ENCODE measurements at places on chromosomes 3 and 15. TPM values are rescaled to one million over a fixed set of nuclear protein-coding genes. Genes with fewer than 3 reads are reported as not detected.
A peak's percentile ranks its signal among the peaks of the same experiment; 100 is the strongest.

DNA sequence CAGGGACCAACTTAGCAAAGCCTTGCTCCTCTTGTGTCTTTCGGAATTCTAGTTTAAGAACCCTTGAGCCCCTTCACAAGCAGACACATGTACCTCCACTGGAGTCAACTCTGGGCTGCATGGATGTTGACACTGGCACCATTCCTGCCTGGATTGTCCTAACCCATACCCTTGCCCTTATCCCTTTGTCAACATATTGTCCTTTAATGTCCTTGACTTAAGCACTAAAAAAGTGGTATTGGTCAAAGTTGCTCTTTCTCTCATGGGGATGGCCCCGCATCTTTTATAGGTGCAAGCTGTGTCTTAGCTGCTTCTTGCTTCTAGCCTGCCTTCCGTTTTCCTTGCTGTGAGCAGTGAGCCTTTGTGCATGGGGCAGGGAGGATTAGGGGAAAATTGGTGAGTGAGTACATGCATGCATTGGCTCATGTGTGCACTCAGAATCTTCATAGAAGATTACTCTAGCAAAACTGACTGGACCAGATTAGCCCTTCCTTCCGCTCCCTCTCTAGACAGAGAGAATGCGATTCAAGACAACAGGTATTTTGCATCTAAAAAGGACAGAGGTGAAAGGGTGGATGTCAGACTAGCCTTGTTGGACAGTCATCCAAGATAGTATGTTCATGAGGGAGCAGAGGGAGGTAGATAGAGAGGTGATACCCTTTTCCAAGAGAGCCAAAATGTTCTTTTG, 42.4 kb downstream of the TGFBR2 start:
- DNase-seq, result no peak

GRCh38 chr3:122377975-122378374, 5.1 kb downstream of the MIX23 start:
- no peak for DNase-seq

DNA sequence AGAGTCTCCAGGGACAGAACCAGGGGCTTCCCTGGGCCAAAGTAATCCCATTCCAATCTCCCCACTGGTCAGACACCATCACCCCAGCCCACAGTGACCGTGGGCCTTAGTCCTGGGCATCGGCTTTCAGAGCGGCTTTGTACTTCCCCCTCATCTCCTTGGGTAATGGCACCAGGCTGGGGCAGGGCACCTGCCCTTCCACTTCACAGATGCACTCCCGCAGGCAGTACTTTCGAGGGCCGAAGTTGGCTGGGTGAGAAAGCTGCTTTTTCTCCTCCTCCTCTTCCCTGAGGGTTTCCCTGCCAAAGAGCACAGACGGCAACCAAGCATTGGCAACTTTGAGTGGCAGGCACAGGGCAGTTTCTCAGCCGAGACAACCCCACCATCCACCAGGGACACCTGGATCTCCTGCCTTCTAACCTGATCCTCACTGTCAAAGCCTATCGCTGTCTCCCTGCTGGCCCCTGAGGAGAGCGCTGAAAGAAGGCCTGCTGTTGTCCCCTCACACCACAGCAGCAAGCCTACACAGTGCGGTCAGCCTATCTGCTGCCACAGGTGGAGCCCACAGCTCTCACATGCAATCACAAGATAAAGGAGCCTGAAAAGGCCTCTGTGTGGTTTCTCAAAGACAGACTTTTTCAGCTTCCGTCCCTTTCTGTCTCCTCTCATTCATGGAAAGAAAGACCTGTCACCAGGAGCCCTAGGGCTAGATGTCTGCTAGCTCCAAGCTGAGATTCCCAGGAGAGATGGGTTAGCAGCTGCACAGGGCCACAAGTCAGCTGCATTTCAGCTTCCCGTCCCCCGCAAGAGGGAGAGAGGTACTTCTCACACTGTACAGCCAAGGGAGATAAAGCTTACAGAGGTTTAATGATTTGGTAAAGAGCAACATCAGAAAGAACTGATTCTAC, 12.5 kb downstream of the MRPS25 start:
- no peak for DNase-seq

DNA sequence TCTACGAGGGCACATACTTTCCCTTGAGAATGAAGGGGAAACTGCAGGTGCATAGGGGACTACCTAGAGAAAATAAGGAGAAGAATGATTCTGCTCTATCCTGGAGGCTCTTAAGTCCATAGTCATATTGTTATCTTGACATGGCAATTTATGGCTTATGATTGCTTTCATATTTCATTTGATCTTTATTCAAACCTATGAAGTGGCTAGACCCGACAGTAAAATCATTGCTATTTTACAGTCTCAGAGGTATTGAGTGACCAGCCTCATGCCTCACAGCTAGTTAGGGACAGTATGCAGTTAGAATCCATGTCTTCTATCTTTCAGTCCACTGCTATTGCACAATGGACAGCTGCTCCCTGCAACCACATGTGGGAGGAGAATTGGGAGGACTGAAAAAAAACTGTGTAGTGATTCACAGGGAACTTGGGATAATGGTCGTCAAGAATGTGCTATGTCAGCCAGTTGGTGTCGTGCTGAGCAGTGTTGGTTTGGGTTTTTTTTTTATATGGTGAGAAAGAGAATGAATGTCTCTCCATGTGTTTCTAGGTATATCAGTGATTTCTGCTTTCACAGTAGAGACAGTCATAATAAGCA, 63.2 kb upstream of the SPPL2A start:
- DNase-seq, result peak; percentile 43

C3orf49 gene
- total RNA-seq, result not detected

- DNase-seq, result no peak
Observed at GRCh38 chr3:150902988-150903387, 2.3 kb downstream of the MINDY4B start.

DISP2 gene
- under 0.01 TPM for total RNA-seq

DNA sequence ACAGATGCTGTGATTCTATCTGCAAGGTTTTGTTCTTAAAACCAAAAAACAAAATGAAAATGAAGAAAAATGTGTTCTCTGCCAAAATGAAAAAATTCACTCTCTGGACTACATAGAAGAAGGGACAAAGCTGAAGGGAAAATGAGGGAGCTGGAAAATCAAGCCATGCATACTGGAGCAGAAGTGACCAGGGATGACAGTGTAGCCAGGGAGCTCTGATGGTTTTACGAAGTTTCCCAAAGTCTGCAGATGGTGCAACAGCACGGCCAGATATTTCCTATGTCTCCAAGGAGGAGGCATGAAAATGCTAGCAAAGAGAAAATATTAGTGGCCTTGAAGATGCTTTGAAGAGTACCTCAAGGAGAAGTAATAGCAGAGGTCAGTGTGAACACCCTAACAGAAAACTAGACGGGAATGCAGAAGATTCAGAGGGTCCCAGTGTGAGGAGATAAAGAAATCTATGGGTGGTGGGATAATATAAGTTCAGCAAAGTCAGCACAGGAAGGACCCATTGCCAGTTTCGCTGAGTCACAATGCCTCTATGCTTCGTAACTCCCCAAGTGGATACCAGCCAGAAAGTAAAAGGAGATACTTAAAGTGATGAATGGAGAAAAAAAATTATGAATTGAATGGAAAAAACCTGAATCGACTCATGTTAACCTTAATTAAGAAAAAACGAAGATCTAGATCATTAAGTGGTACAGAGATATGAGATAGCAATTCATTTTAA, 39.0 kb upstream of the POMGNT2 start:
- peak; percentile 40 for DNase-seq

GRCh38 chr3:130470126-130470525, 46.9 kb upstream of the COL6A6 start:
- no peak for DNase-seq

GRCh38 chr15:74263466-74263865, 27.3 kb downstream of the CCDC33 start:
- no peak for DNase-seq

GRCh38 chr3:11199902-11200845, 45.9 kb downstream of the HRH1 start:
- DNase-seq, result peak; percentile 92

- DNase-seq, result peak; percentile 80
Observed at GRCh38 chr15:68154923-68155559, 50.1 kb downstream of the CALML4 start.

DNA sequence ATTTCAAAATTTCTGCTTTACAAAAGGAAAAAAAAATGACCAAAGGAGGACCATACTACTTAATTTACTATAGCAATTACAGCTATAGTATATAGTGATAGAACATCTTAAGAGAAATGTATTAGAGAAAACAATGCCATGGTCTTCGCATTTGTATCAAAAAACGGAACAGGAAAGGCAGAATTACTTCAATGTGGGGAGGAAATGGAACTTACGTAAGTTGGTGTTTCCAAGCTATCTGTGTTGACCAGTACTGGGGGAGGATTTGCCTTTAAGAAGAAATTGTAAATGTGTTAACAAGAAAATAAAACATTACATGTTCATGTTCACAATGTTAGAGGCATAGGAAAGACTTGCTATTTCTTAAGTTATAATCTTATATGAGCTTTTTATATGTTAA, 119.9 kb upstream of the MELTF start:
- peak; percentile 71 for DNase-seq

ISLR2 gene
- total RNA-seq, result under 0.01 TPM

DNA sequence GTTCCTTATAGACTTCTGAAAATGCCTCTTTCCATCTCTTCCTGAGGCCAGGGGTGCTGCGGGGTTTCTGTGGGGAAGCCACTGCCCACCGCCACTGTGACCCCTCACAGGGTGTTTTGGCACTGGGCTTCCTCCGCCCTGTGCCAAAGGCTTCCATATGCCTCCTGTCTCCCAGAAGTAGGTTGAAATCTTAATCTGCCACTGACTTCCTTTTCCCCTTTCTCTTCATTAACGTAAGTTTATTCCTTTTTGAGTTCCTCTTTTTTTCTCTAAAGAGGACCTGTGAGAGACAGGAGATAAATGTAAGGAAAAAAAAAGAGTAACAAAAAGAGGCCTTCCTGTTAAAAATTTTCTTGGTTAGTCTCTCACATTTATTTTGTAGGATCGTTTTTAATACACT, 220.5 kb downstream of the CTNNB1 start:
- no peak for DNase-seq

- DNase-seq, result no peak
Observed at GRCh38 chr15:97224191-97224641, 736.3 kb upstream of the ARRDC4 start.

- no peak for DNase-seq
Observed at GRCh38 chr15:84950570-84951111, 31.0 kb upstream of the PDE8A start.

GASK1A gene
- total RNA-seq, result not detected

BCL2A1 gene
- total RNA-seq, result not detected

DNA sequence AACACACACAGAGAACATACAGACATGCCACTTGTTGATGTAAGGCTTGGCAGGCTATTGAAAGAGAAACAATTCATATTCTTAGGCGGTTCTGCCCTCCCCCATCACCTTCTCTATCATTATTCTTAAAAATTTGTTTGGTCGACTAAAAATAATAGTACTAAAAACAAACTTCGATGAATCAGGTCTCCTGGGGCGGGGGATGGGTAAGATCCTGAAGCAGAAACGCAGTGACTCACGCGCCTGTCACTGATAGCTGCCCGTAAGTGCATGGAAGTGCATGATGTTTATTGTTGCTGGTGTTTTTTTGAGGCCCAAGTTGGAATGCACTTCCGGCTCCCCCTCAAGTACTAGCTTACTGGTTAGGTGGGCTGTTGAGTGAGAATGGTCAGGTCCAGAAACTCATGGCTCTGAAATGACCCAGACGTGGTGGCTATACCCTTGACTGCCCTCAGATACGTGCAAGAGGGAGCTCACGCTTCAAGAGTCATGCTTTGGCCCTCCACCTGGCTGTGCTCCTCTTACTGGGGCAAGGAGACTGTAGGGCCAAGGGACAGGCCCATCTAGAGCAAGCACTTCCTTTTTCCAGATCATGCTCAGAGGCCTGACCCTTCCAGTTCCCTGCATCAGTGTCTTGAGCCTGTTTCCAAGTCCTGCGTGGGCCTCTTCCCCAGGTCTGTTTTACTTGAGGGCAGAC, 10.9 kb downstream of the SMAD3 start:
- DNase-seq, result peak; percentile 61

DNA sequence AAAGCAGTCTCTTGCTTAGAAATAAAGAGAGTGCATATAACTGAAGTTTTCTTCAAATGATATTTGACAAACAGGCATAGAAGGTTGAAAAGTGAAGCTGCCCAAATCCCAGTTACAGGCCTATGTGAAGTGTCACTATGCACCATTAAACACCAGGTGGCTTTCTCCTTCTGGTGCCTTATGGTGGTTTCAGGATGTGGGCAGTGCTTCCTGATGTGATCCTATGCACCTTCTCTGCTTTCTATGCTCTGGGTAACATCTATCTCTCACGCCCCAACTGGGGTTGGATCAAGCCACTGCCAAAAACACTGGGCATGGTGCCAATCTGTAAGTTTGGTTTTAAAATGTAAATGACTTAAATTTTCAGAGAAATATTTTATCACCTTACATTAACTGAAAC, 744.7 kb downstream of the TUSC7 start:
- no peak for DNase-seq

XCR1 gene
- total RNA-seq, result not detected

DNA sequence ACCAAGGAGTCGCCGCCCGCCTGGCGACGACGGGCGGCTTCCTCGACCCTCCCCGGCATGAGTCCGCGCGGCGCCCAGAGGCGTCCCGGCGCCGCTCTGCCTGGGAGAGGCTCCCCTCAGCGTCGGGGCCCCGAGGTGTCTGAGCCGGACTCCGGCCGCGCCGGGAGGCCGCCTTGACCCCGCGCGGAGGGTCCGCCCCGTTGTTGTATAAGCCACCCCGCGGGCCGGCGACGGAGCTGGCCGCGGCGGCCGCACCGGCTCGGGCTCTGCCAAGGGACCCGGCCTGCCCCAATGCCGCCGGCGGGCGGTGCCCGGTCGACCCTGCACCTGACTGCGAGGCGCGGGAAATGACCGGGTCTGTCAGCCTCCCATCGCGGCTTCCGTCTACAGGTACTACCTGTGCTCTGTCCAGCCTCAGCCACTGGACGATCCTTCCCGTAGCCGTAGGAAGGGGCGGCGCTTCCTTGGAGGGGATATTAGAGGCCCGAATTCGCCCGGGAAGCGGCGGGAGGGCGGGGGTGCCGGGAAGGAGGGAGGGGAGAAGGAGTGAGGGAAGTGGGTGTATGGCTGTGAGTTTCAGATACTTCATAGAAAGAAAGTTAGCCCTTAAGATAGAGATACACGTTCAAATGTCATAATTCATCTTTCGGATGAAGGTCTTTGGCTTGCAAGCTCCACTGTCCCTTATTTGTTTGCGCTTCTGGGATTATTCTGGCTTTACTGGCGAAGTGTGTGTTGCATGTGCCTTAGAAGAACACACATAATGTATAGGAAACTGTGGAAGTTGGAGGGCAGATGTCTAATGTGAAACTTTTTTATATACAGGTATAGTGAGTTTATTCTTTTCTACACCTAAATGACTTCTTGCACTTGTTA, 620 bp downstream of the ABHD5 start:
- no peak for DNase-seq

MAN2A2 gene
- 16.8 TPM for total RNA-seq

- no peak for DNase-seq
Observed at GRCh38 chr3:64885055-64885454, 197.3 kb upstream of the ADAMTS9 start.

- DNase-seq, result peak; percentile 72
Observed at GRCh38 chr15:99707473-99708270, 25.6 kb downstream of the LYSMD4 start.

- DNase-seq, result no peak
Observed at GRCh38 chr3:169954142-169954756, 12.4 kb upstream of the SEC62 start.
